ENCODE measurements at places on chromosomes 5 and 9.

- DNase-seq: no peak
- H3K4me3 ChIP-seq: no peak overlapping the region
- no peaks in the 10 kb centered on the region for H3K36me3 ChIP-seq
- H3K4me1 ChIP-seq: no peaks in the 10 kb centered on the region
- H3K27ac ChIP-seq: no peak overlapping the region
Measured at GRCh38 chr5:39891376-39891775, 466.6 kb upstream of the DAB2 start.

DNA sequence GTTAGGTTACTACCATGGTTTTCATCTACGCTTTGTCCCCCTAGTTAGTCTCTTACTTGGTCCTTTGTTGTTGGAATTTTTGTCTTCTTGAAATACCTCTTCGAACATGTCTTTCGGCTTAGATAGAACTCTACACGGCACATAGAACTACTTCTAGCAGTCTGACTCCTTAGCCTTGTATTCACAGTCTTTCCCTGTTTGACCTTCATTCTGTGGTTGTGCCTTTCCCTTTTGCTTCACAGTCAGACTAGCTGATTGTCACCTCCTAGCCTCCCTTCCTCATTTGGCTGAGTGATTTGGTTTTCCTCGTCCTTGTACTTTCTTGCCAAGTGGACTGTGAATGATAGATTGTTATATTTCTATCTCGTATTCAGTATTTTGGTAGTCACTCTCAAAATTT lies 10.7 kb downstream of the SMAD5 start:
- no peak for DNase-seq
- no peaks in the 10 kb centered on the region for H3K27me3 ChIP-seq
- no peaks in the 10 kb centered on the region for H3K36me3 ChIP-seq
- H3K4me3 ChIP-seq: no peak overlapping the region

- no peak for DNase-seq
- no peak overlapping the region for H3K4me3 ChIP-seq
- H3K27ac ChIP-seq: no peak overlapping the region
- peaks cover 16% of the 10 kb centered on the region for H3K36me3 ChIP-seq
Measured at GRCh38 chr9:33136721-33137670, 30.1 kb downstream of the B4GALT1 start.

GRCh38 chr5:134082264-134082992 lies 32.1 kb upstream of the TCF7 start:
- H3K4me3 ChIP-seq: no peak overlapping the region
- H3K36me3 ChIP-seq: no peaks in the 10 kb centered on the region
- no peak overlapping the region for H3K27ac ChIP-seq
- no peaks in the 10 kb centered on the region for H3K27me3 ChIP-seq

- no peaks in the 10 kb centered on the region for H3K4me1 ChIP-seq
- H3K36me3 ChIP-seq: no peaks in the 10 kb centered on the region
- H3K27me3 ChIP-seq: no peaks in the 10 kb centered on the region
- DNase-seq: no peak
Measured at GRCh38 chr5:123483446-123484077, 28.4 kb upstream of the CSNK1G3 start.

GRCh38 chr9:13033959-13034693 lies 245.4 kb downstream of the MPDZ start:
- no peaks in the 10 kb centered on the region for H3K4me1 ChIP-seq
- no peak overlapping the region for H3K4me3 ChIP-seq
- DNase-seq: peak; percentile 69

- no peaks in the 10 kb centered on the region for H3K27me3 ChIP-seq
- H3K4me1 ChIP-seq: no peaks in the 10 kb centered on the region
- no peaks in the 10 kb centered on the region for H3K36me3 ChIP-seq
- DNase-seq: peak; percentile 32
Measured at GRCh38 chr5:172175263-172175719, 12.7 kb downstream of the STK10 start.

GRCh38 chr5:14615365-14615764 lies 33.8 kb downstream of the OTULINL start:
- no peaks in the 10 kb centered on the region for H3K27me3 ChIP-seq
- DNase-seq: no peak
- no peak overlapping the region for H3K4me3 ChIP-seq

GRCh38 chr9:14232111-14232510 lies 81.8 kb downstream of the NFIB start:
- no peaks in the 10 kb centered on the region for H3K27me3 ChIP-seq
- peaks cover 28% of the 10 kb centered on the region for H3K4me1 ChIP-seq
- no peak overlapping the region for H3K4me3 ChIP-seq
- DNase-seq: no peak
- no peak overlapping the region for H3K27ac ChIP-seq

- H3K4me1 ChIP-seq: no peaks in the 10 kb centered on the region
- H3K27me3 ChIP-seq: no peaks in the 10 kb centered on the region
Measured at GRCh38 chr9:93387791-93388190, 63.7 kb upstream of the FAM120A start.

GRCh38 chr9:97572196-97572891 lies 60.8 kb downstream of the TSTD2 start:
- no peaks in the 10 kb centered on the region for H3K27me3 ChIP-seq
- peaks cover 6% of the 10 kb centered on the region for H3K36me3 ChIP-seq
- peaks cover 15% of the 10 kb centered on the region for H3K4me1 ChIP-seq

DNA sequence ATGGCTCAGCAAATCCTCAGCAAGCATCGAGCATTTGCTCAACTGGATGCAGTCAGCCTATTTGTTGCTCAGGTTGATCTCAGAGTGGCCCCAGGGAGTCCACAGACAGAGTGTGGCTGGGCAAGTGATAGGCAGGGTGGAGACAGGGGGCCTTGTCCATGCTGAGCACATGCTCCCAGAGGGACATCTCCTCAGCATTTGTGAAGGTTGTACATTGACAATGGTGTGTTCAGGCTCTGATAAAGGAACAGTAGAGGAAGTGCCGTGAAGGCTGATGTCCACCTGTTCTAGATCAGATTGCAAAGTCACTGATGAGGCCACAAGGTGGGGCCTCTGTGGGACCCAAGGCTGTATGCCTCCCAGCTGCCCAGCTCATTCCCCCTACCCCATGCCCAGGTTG lies 50.1 kb upstream of the FOXI1 start:
- H3K36me3 ChIP-seq: no peaks in the 10 kb centered on the region
- H3K27ac ChIP-seq: no peak overlapping the region
- no peak overlapping the region for H3K4me3 ChIP-seq
- no peaks in the 10 kb centered on the region for H3K27me3 ChIP-seq

DNA sequence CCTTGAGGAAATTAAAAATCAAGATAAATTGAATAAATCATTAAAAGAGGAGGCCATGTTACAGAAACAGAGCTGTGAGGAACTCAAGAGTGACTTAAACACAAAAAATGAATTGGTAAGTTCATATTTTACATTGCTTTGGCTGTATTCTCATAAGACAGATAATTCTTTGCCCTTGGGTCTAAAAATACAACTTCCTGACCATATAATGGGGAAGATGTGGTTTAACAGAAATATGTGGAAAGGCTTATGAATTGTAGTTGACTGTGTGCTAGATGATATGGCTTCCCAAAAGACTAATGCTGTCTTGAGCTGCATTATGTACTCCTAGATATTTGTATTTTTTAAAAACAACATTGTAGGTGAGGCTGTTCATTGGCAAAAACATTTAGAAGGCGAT lies 33.1 kb downstream of the CNTRL start:
- no peaks in the 10 kb centered on the region for H3K4me1 ChIP-seq
- no peaks in the 10 kb centered on the region for H3K27me3 ChIP-seq
- DNase-seq: no peak
- no peak overlapping the region for H3K4me3 ChIP-seq
- H3K27ac ChIP-seq: no peak overlapping the region

DNA sequence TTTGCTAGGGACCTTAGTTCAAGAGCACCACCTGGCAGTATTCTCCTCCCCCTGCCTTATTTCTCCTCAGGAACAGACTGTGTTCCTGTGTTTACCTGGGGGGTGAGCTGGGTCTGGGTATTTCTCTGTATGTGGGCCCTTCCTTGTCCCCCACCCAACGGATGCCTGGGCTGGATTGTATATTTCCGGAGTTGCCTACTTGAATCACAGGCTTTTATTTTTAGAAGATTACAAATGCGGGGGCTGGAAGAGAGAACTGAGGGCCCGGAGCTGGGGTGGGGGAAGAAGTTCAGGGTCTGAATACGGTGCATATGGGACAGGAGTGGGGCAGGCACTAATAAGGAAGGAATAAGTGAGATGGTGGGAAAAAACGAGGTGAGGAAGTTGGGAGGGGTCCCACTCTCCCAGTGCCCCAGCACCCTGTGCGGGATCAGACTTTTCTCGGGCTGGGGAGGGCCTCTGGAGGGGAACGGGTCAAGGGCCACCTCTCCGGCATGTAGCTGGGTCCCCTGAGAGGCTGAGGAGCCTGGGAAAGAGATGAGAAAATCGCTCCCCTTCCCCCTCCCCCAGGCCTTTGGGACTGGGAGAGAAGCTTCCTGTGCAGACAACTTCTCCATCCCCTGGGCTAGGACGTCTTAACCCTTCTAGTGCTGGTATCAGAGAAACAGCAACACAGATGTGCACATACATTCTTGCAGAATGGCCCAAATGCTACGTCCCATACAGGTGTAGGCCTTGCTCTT lies 42.1 kb downstream of the PCDH1 start:
- no peaks in the 10 kb centered on the region for H3K36me3 ChIP-seq
- H3K4me3 ChIP-seq: no peak overlapping the region
- DNase-seq: no peak
- H3K4me1 ChIP-seq: peaks cover 2% of the 10 kb centered on the region

GRCh38 chr5:150587856-150588595 lies 52.4 kb upstream of the SYNPO start:
- DNase-seq: no peak
- no peaks in the 10 kb centered on the region for H3K36me3 ChIP-seq
- H3K4me1 ChIP-seq: peaks cover 16% of the 10 kb centered on the region
- no peaks in the 10 kb centered on the region for H3K27me3 ChIP-seq

Data from thyroid gland (tissue), 4 donors.